Progenitor cell of endocrine pancreas (in vitro differentiated cells): ENCODE measurements at places on chromosomes 4 and X. TPM values are rescaled to one million over a fixed set of nuclear protein-coding genes. Genes with fewer than 3 reads are reported as not detected.

DNA sequence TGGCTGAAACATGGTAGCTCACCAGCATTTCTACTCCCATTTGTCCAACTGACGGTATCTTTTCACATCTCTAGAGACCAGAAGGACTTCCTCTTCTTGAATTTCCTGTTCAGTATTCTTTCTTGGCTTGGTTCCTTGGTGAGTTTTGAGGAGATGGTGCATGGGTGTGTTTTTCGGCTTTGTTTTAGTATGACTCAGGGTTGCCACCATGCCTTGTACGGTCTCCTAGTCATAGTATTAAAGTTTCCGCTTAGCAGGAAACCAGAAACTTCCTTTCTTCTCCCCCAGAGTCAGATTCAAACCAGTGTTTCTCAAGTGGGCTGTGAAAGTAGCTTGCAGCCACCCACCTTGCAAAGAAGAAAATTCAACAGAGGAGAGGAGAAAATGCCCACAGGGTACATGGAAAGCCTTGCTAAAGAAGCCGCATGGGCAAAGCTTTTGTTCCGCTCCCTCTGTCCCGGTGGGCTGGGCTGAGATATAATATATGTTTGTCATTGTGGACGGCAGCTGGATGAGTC, 5.7 kb downstream of the CD99 start:
- peak overlapping the region; percentile 70 for H3K27ac ChIP-seq
- H3K4me3 ChIP-seq: no peak overlapping the region
- H3K27me3 ChIP-seq: no peaks in the 10 kb centered on the region

DNA sequence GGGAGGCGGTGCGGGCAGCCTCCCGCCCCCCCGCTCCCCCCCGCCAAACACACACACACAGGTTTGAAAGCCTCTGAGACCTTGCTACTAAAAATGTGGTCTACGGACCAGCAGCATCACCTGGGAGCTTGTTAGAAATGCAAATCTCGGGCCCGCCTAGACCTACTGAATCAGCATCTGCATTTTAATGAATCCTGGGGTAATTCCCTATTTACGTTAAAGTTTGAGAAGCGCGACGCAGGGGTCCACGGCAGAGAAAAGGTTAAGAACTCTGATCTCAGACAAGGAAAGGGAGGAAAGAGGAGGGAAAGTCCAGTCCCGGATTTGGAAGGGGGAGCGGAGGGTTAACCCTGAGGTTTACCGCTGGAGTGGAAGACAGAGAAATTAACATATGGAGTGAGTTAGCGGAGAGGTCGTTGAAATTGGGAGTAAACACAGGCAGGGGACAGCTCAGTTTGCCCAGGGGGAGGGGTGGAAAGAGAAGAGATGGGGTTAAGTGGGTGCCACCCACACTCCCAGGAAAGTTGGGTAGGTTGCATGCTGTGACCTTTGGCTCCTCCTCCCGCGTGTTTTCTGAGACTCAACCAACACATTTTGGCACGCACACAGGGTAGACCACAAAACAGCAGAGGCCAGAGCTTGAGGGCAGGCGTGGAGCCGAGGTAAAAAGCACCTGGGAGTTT, 483.6 kb downstream of the BCOR start:
- peaks cover 27% of the 10 kb centered on the region for H3K27me3 ChIP-seq
- no peak overlapping the region for H3K27ac ChIP-seq
- no peaks in the 10 kb centered on the region for H3K36me3 ChIP-seq
- peak overlapping the region; percentile 74 for H3K4me3 ChIP-seq
- DNase-seq: no peak

- peaks cover 6% of the 10 kb centered on the region for H3K4me1 ChIP-seq
- no peaks in the 10 kb centered on the region for H3K27me3 ChIP-seq
- no peak overlapping the region for H3K4me3 ChIP-seq
- DNase-seq: no peak
- H3K27ac ChIP-seq: no peak overlapping the region
Measured at GRCh38 chrX:102978594-102978993, 41.5 kb downstream of the RAB40AL start.

GRCh38 chr4:169139021-169139420, 129.0 kb upstream of the CBR4 start:
- H3K27me3 ChIP-seq: no peaks in the 10 kb centered on the region
- DNase-seq: no peak
- peaks cover 32% of the 10 kb centered on the region for H3K4me1 ChIP-seq

CSAG3 gene
- not detected in 2 replicates for total RNA-seq

DNA sequence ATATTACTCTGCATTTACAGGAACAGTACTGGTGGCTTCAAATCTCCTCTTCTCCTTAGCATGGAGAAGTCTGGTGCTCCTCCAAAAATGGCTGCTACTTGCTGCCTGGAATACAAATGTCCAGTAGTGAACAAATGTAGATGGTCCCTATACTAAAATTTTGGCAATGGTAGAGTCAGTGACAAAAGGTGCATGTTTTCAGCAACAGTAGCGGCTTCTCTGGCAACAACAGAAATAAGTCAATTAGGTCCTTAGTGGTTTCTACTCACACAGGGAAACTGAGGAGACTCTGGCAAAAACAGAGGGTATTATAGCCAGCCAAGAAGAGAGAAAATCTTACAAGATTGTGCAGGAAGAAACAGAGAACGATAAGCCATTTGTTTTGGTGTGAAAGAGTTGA, 1368.4 kb upstream of the ADGRL3 start:
- H3K36me3 ChIP-seq: no peaks in the 10 kb centered on the region
- H3K4me3 ChIP-seq: no peak overlapping the region
- H3K27ac ChIP-seq: no peak overlapping the region
- no peaks in the 10 kb centered on the region for H3K27me3 ChIP-seq
- DNase-seq: no peak

ZNF732 gene
- 2.2 TPM in 2 replicates for total RNA-seq

NR0B1 gene
- 0.86 and 1.2 TPM in 2 replicates for total RNA-seq

DNA sequence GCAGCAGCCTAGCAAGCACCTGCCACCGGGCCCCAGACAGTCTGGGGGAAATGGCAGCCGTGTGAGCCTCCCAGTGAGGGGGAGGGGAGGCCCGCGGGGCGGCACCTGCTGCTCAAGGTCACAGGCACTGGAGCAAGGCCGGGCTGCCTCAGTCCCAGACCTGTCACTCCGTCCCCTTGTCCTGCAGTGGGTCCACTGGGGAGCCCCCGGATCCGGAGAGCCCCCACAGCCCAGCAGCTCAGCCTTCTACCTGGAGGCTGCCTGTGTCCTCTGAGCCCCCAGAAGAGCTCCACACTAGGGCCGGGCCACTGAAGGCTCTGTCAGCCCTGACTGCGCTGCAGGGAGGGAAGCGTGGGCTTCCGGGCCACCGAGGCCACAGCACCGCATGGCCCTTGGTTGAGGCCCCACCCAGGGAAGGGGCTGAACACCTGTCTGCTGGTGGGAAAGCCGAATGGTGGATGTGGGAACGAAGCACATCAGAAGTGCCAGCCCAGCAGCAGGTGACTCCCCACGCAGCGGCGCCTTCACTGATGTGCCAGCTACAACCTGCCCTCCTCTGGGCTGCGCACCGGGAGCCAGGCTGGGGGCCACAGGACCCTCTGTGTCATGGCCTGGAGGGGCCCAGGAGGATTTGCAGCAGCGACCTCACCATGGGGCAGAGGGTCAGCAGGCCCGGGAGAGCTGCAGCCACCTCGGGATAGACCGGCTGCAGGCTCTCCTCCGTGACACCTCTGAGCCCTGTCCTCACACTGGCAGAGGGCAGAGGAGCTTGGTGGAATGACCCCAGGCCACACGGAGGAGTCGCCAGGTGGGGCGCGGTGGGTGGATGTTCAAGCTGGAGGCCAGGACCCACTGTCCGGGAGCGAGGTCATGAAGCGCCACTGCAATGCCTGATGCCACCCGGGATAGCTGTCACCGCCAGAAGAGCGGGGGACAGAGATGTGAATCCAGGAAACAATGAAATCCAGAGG, 35.0 kb upstream of the MXD4 start:
- H3K27me3 ChIP-seq: peaks cover 15% of the 10 kb centered on the region
- no peak overlapping the region for H3K4me3 ChIP-seq
- peaks cover 2% of the 10 kb centered on the region for H3K36me3 ChIP-seq
- peaks cover 4% of the 10 kb centered on the region for H3K4me1 ChIP-seq

DNA sequence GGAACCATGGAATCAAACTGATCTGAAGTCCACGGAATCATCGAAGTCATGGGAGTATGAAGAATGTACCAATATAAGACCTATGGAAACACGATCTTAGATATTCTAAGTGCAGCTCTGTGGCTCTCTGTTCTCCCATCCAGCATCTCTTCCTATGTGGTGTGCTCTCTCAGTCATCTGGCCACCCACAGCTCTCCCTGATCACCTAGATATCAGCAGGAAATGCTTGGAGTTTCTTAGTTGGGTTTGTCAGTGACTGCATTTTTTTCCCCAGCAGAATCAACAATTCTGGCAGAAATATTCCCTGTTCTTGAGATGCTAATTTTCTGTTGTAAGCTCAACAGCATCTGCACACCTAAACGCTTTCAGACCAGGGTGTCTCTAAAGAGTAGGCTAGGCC, 94.1 kb downstream of the GC start:
- peaks cover 11% of the 10 kb centered on the region for H3K36me3 ChIP-seq
- no peak overlapping the region for H3K4me3 ChIP-seq
- peaks cover 32% of the 10 kb centered on the region for H3K4me1 ChIP-seq

DGAT2L6 gene
- not detected in 2 replicates for total RNA-seq

DNA sequence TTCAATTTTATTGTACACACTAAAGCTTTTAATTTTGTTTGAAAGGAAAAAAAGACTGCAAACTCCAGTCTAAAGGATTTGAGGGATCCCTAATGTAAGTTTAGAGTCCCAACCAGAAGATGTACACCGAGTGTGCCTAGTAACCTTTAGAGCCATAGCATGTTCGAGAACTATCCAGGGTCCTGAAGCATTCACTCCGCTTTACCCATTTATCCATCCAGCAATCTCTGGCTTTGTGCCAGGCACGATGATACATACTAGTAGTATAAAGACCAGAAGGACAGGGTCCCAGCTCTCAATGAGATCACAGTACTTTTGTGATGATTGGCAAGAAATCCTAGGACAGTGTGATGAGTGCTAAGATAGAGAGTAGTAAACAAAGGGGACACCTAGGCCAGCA, 168.7 kb downstream of the STK32B start:
- no peaks in the 10 kb centered on the region for H3K36me3 ChIP-seq
- H3K27me3 ChIP-seq: no peaks in the 10 kb centered on the region
- peak; percentile 14 for DNase-seq

ATOH1 gene
- total RNA-seq: 0.36 TPM in 1 of 2 replicates, not detected in the other

- no peaks in the 10 kb centered on the region for H3K36me3 ChIP-seq
- DNase-seq: no peak
- H3K4me3 ChIP-seq: no peak overlapping the region
- no peak overlapping the region for H3K27ac ChIP-seq
- peaks cover 2% of the 10 kb centered on the region for H3K4me1 ChIP-seq
Measured at GRCh38 chr4:98939438-98939837, 10.5 kb upstream of the EIF4E start.

DNA sequence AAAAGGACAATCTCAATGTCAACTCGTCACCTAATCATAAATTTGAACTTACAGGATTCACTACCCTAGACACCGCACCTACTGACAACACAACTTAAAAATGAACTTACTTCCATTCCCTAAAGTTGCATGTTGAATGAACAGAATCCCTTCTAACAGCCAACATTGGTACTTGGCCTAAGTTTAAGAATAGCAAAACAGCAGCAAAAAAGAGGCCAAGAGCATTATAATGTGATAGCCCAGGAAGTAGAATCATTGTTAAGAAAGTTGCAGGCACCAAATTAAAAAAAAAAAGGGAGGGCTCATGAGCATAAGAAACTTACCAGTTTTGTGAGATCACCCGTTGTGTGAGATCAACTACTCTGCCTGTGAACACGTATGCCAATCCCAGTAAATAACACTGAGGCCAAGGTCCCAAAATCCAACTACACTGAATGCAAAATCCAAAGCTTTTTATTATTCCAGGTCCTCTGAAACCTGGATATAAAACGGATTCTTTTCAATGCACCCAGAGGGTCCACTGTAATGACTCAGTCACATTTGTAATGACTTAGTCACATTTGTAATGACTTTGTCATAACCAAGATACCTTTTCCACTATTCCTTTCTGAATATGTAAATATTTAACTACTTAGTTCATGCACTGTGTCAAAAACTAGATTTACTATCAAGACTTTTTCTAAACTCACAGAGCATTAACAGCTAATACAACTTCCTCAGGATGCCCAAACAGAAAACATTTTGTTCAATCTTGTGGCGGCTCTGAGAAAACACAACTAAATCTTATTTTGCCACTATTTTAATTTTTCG, 6.8 kb downstream of the HNRNPDL start:
- DNase-seq: no peak
- H3K36me3 ChIP-seq: peaks cover 54% of the 10 kb centered on the region
- H3K4me1 ChIP-seq: peaks cover 25% of the 10 kb centered on the region
- H3K27ac ChIP-seq: peak overlapping the region; percentile 91

DNA sequence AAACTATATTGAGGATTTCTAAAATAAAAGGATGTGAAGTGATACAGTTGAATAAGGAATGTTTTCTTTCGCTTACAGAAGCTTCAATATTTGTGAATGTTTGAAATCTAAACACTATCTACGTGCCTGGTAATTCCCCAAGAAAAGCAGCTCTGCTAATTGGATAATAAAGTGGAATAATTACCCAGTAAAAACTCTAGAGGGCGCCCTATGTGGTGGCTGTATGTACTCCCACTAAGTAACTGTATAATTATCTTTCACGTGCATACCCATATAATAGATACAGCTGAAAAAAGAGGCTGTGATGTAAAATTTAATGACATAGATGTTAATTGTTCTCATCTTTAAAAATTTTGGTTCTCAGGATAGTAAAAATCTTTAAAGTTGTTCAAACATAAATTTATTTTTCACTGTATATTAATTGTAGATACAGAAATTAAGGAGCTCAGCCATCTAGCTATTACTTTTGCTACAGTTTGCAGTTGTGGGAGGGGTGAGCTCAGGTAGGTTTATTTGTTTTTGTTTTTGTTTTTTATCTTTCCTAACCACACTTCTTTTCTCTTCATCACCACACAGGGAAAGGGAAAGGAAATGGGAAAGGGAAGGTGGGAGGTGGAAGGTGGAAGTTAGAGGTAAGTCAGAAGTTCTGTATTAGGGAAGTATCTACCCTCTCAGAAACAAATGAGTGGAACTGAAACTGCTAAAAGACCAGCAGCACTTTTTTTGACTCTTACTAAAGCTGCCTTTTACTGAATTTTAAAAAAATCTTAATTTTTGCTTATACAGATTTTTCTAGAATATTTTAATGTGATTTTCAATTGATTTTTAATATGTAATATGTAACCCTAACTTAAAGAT, 151.7 kb upstream of the RPS6KA6 start:
- H3K36me3 ChIP-seq: no peaks in the 10 kb centered on the region
- peaks cover 4% of the 10 kb centered on the region for H3K4me1 ChIP-seq
- H3K27ac ChIP-seq: no peak overlapping the region
- H3K27me3 ChIP-seq: no peaks in the 10 kb centered on the region
- no peak for DNase-seq

- H3K36me3 ChIP-seq: peaks cover 5% of the 10 kb centered on the region
- DNase-seq: no peak
- peak overlapping the region; percentile 39 for H3K4me3 ChIP-seq
- H3K27me3 ChIP-seq: no peaks in the 10 kb centered on the region
- peaks cover 41% of the 10 kb centered on the region for H3K4me1 ChIP-seq
- peak overlapping the region; percentile 66 for H3K27ac ChIP-seq
Measured at GRCh38 chr4:140726776-140727500, 29.2 kb downstream of the TBC1D9 start.

PWWP3B gene
- 1.4 and 1.7 TPM in 2 replicates for total RNA-seq
